T-helper 2 cell (primary cell): ENCODE measurements at places on chromosomes 12 and 14.

DNA sequence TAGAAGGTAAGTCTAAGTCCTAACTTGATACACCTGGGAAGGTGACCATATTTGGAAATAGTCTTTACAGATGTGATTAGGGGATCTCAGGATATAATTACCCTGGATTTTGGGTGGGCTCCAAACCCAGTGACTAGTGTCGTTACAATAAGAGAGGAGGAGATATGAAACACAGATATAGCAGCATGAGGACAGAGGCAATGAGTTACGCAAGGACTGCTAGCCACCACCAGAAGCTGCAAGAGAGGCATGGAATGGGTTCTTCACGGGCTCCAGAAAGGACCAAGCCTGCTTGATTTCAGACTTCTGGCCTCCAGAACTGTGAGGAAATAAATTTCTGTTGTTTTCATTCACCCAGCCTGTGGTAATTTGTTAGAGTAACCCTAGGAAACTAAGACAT, 28.6 kb downstream of the FGFR1OP2 start:
- DNase-seq = no peak

DNA sequence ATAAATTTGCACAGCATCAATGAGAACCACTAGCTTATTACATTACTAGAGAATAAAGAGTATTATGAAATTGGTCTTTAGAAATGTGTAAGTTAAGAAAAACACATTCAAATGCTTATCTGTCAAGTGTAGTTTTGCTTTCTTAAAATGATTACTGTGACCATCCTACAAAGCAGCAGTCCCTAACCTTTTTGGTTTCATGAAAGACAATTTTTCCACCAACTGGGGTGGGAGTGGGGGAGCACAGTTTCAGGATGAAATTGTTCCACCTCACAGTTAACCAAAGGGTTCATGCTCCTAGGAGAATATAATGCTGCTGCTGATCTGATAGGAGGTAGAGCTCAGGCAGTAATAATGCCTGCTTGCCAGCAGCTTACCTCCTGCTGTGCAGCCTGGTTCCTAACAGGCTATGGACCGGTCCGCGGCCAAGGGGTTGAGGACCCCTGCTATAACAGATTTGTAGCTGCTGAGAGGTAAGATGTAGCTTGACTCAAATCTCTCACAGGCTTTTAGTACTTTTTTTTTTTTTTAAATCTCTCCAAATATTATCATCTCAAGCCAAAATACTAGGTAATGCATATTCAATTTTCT, 45.4 kb downstream of the PPP4R3A start:
- no peak for DNase-seq

DNA sequence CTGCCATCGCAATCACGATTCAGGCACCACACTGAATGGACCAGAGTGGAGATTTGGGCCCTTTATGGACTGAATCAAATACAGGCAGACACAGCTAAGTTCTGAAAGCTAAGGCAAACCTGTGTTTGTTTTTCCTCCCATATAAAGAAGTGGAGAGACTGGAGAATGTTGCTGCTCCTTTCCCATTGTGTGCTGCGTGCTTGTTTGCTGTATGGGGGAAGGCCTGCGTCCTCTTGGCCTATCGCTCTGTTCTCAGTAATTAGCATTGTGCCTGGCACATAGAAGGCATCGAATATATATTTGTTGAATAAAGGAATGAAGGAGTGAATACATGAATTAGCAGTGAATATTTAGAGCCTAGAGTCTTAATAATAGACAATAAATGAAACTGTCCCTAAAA, 12.4 kb downstream of the ST8SIA1 start:
- DNase-seq = no peak

DNA sequence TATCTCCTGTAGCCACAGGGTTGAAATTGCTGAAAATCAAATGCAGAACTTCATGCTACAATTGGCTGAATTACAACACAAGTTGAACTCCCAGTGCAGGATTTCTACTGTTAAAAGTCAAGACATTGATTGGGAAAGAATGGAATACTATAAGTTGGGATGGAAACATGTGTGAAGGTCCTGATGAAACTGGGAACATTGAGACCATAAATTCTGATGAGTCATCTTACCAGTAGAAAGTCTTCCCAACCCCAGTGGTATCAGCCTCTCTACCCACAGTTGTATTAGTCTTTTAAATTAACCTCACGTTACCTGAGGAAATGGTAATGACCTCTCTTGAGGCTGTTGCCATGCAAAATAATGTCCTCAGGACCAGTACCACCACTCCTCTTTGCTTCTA, 27.4 kb upstream of the DYRK2 start:
- DNase-seq = no peak

GRCh38 chr12:80140005-80140404, 40.7 kb downstream of the OTOGL start:
- DNase-seq = no peak

GRCh38 chr12:121239351-121240061, 29.6 kb downstream of the P2RX4 start:
- no peak for DNase-seq

- DNase-seq = peak; percentile 87
Measured at GRCh38 chr14:54730156-54730961, 163.4 kb downstream of the SAMD4A start.

- DNase-seq = no peak
Measured at GRCh38 chr14:34693228-34693939, 21.0 kb downstream of the CFL2 start.

GRCh38 chr12:39375206-39375808, 67.6 kb downstream of the KIF21A start:
- peak; percentile 11 for DNase-seq

DNA sequence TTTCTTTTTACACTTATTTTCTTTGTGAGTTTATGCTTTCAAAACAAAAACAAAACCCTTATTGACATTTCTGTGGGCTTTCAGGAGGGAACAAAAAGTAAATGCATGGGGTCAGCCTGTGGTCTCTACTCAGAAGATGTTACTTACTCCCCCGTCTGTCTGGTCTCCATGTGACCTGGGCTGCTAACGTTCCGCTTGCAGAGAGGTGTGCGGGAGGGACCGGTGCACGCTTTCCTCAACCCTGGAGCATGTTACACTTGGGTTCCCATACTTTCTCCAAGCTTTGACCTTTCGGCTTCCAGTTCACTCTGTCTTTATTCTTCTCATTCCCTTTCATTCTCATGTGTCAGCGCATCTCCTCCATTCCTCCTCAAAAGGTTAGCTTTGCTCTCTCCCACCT, 36.5 kb downstream of the ZC3H14 start:
- no peak for DNase-seq

DNA sequence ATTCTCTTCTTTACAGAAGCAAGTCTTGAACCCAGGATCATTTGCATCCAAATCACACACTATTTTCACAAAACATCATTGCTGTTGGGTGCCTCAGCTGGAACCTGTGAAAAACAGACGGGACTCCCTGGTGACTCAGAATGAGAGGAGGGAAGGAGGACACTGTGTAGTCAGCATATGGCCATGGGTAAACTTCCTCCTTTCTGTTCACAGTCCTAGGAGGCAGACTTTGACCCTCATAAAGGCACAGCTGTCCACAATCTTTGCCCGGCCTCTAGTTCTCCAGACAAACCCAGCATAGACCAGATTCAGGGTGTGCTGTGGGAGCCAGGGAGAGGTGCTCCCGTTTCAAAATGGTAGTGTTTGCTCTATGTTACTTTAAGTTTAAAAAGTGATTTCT, 62.0 kb downstream of the DYRK2 start:
- no peak for DNase-seq

GRCh38 chr12:24820872-24821271, 128.0 kb downstream of the BCAT1 start:
- no peak for DNase-seq

- DNase-seq = no peak
Measured at GRCh38 chr14:45249856-45250575, 3.0 kb downstream of the MIS18BP1 start.

- DNase-seq = no peak
Measured at GRCh38 chr14:100470523-100470897, 116.7 kb downstream of the BEGAIN start.

DNA sequence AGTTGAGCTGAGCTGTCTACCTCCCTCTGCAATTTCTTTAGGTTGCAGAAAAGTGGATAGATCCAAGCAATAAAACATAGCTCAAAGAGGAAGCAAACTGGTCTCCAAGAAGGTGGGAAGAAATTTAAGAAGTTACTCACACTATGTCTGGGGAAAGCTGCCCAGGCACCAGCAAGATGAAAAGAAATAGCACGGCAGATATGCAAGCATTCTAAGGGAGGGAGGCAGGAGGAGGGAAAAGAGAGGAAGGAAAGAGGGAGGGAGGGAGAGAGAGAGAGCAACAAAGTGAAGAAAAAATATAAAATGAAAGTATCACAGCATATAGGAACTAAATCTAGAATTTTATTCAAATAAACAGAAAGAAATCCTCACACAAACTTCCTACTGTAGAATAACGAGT, 240.7 kb downstream of the APAF1 start:
- no peak for DNase-seq

- no peak for DNase-seq
Measured at GRCh38 chr12:62361048-62361447, 100.8 kb downstream of the USP15 start.

DNA sequence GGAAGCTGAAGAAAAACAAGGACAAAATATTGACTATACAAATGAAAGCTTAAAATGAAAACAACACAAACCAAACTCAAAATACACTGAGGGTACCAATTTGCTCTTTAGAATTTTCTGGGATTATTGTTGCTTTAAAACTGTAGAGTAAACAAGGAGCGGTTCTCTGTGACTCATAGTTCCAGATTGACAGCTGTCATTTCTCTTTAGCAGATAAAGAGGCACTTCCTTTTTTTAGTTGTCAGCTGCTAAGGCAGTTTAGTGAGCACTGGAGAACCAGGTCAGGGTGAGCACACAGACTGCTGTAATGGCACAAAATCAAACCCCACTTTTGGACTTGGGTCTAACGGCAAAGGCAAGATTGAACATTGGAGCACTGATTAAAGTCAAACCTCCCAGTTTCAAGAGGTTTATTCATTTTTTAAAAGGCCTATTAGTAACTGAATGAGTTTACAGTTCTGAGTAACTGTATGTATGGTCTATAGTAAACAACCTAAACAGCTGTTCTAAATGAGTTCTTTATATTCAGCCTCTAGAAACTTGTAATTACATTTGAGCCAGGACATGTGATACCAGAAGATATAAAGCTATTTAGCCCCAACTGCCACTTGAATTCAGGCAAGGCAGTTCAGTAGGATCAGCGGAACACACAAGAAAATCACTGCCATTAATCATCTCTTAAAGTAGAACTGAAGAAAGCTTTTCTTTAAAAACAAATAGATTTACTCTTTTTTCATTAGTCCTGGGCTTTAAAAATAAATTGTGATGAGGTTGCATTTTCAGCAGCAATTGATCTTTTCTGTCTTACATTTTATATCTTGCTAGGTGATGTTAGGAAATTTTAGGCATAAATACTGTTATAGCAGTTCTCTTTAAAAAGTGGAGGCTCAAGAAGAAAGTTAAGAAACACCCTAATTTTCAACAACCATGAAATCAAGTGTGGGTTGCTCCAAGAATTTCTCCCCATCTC, 71.7 kb upstream of the PRICKLE1 start:
- DNase-seq = no peak

DNA sequence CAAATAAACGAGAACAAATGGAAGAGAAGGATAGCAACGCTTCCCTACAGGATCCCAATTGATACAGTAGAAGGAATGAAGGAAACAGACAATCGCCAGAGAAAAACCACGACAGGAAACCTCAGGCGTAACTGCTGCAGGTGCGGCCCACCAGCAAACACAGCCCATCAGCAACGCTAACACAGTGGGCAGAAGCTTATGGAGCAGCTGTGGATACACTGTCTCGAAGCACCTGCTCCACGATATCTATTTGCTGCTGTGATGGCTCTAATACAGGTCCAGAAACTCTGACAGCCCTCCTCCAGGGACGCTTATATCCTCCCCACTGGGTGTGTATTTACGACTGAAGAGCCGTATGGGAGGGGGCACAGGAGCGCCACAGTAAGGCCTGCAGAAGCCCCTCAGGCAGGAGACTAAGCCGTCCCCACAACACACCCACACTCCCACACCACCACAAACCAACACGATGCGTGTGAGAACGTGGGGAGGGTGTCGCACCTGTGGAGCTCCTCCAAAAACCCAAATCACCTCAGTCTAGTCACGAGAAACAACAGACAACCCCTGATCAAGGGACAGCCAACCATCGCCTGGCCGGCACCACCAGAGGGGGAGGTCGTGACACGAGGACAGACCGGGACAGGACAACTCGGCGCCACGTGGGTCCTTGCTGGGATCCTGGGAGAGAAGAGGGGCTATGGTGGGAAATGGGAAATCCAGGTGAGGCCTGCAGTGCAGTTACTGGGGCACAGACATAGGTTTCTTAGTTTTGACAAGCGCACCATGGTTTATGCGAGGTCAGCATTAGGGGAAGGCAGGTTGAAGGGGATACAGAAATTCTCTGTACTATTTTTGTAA, 24.0 kb downstream of the POLE start:
- DNase-seq = no peak

DNA sequence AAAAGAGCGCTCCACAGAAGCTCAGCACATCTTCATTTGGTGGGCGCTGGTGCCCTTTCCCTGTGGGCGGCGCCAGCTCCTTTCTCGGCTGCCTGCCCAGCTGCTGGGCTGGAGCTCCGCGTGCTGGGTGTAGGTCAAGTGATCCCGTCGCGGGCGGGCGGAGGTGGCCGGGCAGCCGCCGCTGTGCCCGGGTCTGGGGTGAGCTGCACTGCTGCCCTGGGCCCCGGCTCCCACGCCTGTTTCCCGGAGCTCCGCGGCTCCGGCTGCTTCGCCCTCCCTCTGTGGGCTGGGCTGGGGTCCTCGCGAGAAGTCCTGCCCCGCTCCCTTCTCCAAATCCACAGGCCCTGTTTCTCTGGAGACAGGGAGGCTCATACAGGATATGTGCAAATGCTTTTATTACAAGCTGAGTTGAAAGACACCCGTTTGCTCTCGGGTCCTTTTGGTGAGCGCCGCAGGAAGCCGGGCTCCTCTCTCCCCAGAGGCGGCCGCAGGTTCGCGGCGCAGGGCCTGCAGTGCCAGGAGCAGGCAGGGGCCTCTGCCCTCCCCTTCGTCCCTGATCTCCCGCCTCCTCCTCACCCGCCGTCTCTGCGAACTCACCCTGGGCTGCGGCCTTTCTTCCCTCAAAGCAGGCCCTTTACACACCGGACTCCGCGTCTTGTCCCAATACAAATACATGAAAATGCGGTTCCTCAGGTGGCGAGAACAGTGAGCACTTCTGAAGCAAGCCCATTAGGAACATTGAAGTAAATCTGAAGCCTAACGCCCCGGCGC, 67.8 kb upstream of the CAPRIN2 start:
- DNase-seq = no peak

DNA sequence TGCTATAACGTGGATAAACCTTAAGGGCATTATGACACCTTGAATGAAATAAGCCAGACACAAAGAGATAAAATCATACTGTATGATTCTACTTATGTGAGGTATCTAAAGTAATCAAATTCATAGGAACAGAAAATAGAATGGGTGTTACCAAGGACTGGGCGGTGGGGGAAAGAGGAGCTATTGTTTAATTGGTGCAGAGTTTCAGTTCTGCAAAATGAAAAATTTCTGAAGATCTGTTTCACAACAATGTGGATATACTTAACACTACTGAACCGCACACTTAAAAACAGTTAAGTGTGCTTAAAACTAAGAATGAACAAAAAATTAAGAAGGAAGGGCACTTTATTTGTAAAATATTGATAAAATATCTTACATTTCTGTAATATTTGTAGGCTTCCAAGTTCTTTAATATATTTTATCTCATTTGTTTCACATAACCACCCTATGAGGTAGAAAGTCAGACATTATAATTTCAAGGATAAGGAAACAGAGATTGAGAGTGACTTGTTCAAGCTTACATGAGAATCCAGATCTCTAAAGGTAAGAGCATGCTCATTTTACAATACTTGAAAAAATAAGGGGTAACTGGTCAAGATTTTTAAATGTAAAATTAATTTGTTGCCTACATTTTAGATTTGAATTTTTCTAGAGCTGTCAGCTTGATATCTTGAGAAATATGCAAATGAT, 14.9 kb downstream of the LTA4H start:
- DNase-seq = no peak

GRCh38 chr14:44940944-44941343, 20.8 kb downstream of the KLHL28 start:
- DNase-seq = peak; percentile 69
